ENCODE measurements at places on chromosomes 6 and 20.

- DNase-seq: no peak
Measured at GRCh38 chr6:49888742-49889431, 22.6 kb upstream of the CRISP1 start.

DNA sequence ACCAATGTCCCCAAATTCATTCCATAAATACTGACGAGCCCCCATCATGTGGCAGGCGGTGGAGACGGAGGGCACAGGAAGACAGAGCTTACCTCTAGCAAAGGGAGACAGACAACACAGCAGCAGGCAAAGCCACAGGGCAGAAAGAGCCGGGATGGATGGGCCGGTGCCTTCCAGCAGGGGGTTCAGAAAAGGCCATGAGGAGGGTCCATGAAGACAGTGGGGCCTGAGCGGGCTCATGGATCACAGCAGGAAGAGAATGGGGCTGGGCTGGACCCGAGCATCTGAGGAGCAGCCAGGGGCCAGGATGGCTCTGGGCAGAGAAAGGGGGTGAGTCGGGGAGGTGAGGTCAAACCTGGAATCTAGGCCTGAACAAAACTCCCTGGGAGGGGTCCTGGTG is 42.0 kb downstream of the PREX1 start:
- no peak for DNase-seq

GRCh38 chr6:9515633-9516606 is 899.0 kb downstream of the TFAP2A start:
- DNase-seq: no peak

DNA sequence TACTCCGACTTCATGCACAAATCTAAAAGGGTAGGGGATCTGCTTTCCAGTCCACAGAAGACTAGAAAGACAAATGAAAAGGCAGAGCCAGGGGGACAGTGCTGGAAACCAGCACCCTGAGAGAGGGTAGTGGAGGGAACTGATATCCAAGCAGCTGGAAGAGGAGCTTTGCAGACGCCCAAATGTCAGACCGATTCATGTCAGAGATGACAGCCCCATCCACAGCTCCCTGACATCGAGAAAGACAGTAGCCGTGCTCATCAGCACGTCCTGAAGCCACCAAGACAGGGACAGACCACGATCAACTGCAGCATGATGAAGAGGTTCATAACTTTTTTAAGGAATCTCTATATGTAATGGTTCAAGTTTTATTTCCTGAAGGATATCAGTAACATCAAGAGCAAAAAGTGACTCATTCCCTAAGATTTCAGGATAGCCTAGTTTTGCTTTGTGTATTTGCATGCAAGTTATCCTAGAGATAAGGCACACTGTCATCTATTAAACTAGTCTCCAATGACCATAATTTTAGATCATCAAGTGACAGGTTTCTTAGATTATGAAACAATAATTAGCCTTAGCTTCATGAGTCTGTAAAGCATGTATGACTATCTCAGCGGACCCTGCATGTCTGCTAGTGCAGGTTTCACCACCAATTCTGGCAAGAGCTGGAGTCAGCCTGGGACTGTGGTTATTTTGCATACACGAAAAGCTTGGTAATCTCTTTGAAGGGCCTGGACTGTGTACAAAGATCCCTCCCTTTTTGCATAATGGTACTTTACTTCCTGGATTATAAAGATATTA is 43.0 kb downstream of the PRDM1 start:
- DNase-seq: no peak

GRCh38 chr6:138272533-138273315 is 54.4 kb upstream of the PBOV1 start:
- no peak for DNase-seq

GRCh38 chr20:48294942-48295341 is 509.7 kb upstream of the SULF2 start:
- no peak for DNase-seq

DNA sequence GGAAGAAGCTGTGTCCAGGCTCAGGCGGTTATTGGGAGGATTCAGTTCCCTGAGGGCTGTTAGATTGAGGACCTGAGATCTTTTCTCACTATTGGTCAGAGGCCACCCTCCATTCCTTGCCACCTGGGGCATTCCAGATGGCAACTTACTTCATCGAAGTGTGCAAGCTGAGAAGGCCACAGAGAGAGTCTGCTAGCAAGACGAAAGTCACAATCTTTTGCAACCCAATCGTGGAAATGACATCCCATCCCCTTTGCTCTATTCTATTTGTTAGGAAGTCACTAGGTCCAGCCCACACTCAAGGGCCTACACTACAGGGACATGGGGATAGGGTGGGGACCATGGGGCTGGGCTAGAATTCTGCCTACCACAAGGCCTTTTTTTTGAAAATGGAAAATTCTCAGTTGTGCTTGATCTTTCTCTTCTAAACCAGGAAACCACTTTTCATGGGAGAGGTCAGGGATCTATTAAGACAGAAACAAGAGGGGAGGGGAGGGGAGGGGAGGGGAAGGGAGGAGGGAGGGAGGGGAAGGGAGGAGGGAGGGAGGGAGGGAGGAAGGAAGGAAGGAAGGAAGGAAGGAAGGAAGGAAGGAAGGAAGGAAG is 217.2 kb downstream of the BCAS1 start:
- DNase-seq: no peak

- DNase-seq: no peak
Measured at GRCh38 chr20:57047281-57048026, 219.0 kb downstream of the BMP7 start.

GRCh38 chr6:8983202-8983688 is 547.9 kb upstream of the SLC35B3 start:
- peak; percentile 33 for DNase-seq

GRCh38 chr6:24796616-24797290 is 2.0 kb downstream of the ARMH2 start:
- DNase-seq: no peak

GRCh38 chr6:7215131-7215530 is 97.9 kb downstream of the SSR1 start:
- no peak for DNase-seq

DNA sequence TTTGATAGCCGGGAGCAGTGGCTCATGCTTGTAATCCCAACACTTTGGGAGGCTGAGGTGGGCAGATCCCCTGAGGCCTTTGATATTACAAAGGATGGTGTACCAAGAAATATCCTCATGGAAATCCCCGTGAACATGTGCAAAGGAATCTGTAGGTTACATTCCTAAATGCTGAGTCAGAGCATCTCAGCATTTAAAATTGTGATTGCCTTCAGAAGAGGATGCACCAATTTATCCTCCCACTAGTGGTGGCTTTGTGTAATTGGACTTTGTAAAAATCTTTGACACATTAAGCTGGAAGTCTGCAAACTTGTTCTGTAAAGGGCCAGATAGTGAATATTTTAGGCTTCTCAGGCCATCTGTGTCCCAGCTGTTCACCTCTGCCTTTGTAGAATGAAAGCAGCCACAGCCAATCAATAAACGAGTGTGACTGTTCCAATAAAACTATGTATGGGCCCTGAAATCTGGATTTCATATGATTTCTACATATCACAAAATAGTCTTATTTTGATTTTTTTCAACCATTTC is 11.8 kb downstream of the TMEM14B start:
- DNase-seq: no peak

DNA sequence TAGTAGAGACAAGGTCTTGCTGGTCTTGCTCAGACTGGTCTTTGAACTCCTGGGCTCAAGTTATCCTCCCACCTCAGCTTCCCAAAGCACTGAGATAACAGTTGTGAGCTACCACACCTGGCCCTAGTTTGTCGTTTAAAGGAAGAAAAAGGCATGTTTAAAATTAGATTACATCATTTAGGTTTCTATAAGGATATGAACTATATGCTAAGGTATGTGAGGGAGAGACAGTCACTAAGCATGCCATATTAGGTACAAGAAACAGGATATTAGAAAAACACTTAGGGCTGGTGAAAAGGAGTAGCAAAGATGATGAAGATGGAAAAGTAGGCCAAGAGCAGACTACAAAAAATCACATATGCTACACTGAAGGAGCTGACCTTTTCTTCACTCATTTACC is 106.4 kb downstream of the ASCC3 start:
- DNase-seq: no peak

- no peak for DNase-seq
Measured at GRCh38 chr6:41470029-41470330, 76.2 kb upstream of the FOXP4 start.

DNA sequence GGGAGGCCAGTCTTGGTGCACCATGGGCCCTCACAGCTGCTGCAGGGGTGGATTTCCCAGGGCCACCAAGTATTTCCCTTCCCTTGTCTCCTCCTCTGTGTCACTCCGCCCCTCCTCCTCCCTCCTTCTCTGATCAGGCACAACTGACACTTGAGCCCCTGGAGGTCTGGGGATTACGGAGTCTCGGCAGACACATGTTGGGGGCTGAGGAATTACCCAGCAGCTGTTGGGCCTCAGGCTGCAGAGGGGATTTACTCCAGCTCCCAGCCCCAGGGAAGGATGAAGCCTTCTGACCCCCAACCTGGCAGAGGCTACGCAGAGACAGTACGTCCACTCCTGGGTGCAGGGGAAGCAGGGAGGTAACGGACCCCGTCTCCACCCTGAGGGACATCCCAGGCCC is 420.5 kb upstream of the SULF2 start:
- no peak for DNase-seq

DNA sequence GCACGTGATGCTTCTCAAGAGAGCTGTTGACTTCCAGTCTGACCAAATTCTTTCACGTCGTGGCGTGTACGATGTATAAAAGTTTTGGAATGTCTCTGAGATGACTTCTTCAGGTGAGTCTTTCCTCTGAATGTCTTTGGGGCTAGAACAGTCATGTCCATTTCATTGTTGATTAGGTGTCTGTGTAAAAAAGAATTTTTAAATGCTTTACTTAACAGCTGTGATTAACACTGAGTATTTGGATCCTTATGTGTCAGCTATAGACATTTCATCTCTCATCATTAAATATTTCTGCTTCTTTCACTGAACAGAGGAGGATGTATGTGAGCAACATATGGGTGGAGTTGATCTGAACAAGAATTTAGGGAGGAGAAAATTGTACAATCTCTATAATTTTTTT is 29.3 kb upstream of the KIF13A start:
- DNase-seq: no peak

DNA sequence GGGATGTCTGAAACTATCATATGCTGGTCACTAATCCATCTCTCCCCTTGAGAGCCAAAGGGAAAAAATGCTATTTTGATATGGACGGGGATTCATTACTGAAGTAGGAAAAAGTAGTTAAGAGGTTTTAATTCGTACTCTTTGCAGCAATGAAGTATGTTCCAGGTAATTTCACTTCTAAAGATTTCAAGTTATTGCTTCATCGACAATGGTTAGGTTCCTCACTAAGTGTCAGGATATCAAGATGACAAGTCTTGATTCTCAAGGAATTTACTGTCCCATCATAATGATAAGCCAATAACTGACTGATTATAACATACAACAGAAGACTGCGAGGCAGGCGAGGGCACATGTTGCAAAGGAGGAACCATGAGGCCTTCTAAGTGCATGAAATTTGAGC is 57.0 kb downstream of the GMDS start:
- no peak for DNase-seq

DNA sequence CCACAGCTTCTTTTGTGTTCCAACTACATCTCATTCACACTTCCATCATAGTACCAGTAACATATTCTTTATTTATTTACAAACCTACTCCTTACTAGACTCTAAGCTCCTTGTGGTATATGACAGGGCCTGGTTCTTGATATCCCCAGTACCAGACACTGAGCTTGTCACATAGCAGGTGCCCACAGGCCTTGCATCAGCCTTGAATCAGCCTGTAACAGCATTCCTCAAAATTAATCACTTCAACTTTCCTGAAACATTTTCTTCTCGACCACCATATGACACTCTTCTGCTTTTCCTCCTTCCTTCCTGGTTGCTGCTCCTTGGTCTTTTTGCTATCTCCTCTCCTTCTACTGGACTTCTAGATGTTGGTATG is 24.7 kb upstream of the SRPK1 start:
- DNase-seq: no peak

DNA sequence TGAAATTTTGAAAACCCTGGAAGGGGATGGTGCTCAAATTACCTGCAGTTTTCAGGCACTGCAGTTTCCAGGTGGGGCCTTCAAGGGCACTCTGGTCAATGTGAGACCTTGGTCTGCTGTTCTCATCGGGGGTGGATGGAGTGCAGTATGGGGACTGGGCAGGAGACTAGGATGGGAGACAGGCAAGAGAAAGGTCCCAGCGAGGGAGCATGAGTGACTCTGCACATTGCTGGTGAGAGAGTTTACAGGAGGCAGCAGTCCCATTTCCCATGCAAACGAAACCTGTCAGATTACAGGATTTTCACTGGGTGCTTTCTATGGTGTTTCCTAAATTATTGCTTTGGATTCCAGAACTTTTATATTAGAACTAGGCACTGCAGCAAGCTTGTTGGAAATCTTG is 73.5 kb upstream of the DTNBP1 start:
- no peak for DNase-seq

DNA sequence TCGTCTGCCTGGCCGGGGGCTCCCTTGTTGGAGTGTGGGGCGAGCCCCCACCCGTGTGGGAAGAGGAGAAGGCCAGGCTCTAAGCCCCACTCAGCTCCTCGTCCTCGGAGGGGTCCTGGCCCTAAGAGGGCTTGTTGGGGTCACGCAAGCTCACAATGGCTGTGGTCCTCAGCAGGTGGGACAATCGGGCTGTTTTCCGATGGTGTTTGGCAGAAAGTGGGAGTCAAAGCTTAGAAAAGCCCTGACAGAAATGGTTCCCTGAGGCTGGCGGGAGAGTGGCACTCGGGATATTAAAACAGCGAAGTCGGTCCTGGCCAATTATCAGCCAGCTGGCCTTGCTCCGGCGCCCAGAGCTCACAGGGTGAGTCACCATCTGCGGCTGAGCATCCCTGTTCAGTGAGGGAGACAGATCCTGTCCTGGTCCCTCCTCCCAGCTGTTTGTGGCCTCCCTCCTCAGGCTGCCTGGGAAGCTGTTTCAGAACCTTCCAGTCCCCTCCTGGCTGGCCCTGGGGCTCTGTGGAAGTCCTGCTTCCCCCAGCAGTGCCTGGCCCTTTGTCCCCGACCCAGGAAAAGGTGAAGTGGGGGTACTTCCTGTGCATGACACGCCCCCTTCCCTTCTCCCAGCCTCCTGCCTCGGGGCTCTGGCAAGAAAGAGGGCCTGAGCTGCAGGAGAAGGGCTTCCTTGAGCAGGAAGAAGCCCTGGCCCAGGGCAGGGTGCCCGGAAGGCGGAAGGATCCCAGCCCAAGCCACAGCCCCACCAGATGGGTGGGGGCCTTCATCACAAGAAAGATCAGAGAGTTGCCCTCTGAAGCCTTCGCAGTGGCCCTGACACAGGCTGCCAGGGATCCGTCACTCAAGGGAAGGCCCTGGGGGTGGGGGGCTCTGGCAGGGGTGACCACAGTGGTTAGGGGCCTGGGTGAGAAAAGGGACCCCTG is 53.6 kb upstream of the BHLHE23 start:
- DNase-seq: no peak

- no peak for DNase-seq
Measured at GRCh38 chr6:57078531-57079207, 11.3 kb upstream of the ZNF451 start.

DNA sequence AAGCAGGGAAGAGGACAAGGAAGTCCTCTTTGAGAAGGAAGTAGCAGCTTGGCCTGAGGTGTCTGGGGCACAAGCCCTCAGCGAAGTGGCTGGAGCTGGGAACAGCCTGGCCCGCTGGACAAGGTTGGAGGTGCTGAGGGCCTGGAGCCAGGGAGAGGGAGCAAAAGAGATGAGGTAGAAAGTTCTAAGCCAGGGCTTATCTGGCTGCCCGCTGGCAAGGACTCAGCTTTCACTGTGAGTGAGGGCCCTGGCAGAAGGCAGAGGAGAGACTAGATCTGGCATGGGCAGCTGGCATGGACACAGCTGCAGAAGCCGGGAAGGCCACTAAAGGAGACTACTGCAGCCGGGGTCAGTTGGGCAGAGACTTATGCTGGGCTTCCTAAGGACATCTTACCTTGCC is 21.8 kb upstream of the PCMTD2 start:
- DNase-seq: no peak
